Mesothelial cell of epicardium (in vitro differentiated cells): ENCODE measurements at places on chromosomes 2 and 18. TPM values are rescaled to one million over a fixed set of nuclear protein-coding genes. Genes with fewer than 3 reads are reported as not detected.

GRCh38 chr2:148719941-148720436 is 75.4 kb downstream of the EPC2 start:
- peaks cover 45% of the 10 kb centered on the region for H3K4me1 ChIP-seq
- no peak for DNase-seq
- H3K36me3 ChIP-seq: peaks cover 40% of the 10 kb centered on the region
- no peak overlapping the region for H3K27ac ChIP-seq
- H3K27me3 ChIP-seq: no peaks in the 10 kb centered on the region
- no peak overlapping the region for H3K4me3 ChIP-seq

TUBB8B gene
- 0.31 to 0.32 TPM in 2 of 3 replicates, not detected in the other for total RNA-seq

DNA sequence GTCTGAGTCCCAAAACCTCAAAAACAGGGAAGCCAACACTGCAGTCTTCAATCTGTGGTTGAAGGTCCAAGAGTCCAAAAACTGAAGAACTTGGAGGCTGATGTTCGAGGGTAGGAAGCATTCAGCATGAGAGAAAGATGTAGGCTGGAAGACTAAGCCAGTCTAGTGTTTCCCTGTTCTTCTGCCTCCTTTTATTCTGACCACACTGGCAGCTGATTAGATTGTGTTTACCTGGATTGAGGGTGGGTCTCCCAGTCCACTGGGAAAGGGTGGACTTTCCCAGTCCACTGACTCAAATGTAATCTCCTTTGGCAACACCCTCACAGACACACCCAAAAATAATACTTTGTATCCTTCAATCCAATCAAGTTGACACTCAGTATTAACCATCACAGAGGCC is 27.5 kb upstream of the IL1B start:
- no peak overlapping the region for H3K27ac ChIP-seq
- DNase-seq: no peak
- H3K4me3 ChIP-seq: no peak overlapping the region
- peaks cover 2% of the 10 kb centered on the region for H3K27me3 ChIP-seq

GRCh38 chr2:28232295-28232694 is 160.4 kb upstream of the FOSL2 start:
- H3K36me3 ChIP-seq: peaks cover 5% of the 10 kb centered on the region
- H3K27me3 ChIP-seq: no peaks in the 10 kb centered on the region
- no peak overlapping the region for H3K4me3 ChIP-seq
- H3K27ac ChIP-seq: no peak overlapping the region
- no peak for DNase-seq

DNA sequence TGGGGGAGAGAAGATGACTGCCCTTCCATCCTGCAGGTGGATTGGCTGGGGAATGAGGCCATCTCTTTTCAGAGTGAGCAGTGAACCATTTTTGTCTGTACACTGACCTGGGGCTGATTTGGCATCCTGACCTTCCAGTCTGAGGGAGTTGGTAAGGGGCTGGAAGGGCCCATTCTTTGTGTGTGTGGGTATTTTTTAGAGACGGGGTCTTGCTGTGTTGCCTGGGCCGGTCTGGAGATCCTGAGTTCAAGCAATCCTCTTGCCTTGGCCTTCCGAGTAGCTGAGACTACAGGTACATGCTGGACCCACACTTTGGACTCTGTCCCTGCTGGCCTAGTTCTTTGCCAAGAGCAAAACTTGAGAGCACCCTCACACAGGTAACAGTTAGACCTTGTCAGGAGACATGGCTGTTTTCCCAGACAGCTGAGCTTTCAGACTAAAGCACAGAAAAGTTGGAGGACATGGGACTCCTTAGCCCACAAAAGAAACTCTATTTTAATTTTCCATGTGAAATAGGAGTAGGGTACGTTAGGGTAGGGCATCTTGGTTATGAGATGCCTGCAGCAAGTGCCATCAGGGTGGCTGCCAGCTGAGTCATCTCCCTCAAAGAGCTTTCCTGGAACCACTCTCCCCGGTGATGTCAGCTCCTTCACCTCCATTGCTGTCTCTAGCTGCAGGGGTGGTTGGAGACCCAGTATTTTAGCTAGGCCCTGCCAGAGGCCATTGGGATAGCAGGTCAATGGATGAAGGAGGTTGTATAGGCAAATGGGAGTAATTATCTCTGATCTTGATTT is 60.7 kb downstream of the DGKD start:
- DNase-seq: no peak
- H3K36me3 ChIP-seq: peaks cover 24% of the 10 kb centered on the region
- no peak overlapping the region for H3K4me3 ChIP-seq
- no peaks in the 10 kb centered on the region for H3K27me3 ChIP-seq

GRCh38 chr2:39995005-39995737 is 216.1 kb upstream of the THUMPD2 start:
- H3K36me3 ChIP-seq: no peaks in the 10 kb centered on the region
- no peaks in the 10 kb centered on the region for H3K27me3 ChIP-seq
- no peak for DNase-seq

- no peak overlapping the region for H3K27ac ChIP-seq
- H3K36me3 ChIP-seq: no peaks in the 10 kb centered on the region
- peaks cover 2% of the 10 kb centered on the region for H3K4me1 ChIP-seq
These were observed 189.5 kb upstream of the HDAC4 start for GRCh38 chr2:239590276-239590675.

DNA sequence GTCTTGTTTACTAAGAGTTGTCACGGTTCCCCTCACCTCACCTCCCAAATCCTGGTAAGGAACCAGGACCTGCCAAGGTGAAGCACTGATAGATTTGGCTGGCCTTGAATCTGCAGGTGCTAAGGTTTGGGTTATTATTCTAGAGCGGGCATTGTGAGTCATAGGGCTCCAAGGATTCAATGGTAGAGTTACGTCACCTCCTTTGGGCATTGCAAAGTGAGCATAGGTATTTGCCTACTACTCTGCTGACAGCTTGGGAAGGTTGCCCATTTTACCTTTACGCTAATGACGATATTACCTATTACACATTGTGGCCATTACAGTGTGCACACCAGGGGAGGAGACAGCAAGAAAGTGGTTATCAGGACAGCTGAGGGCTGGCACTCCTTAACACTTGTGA is 59.3 kb downstream of the SETBP1 start:
- peaks cover 26% of the 10 kb centered on the region for H3K4me1 ChIP-seq
- no peak for DNase-seq
- H3K27me3 ChIP-seq: no peaks in the 10 kb centered on the region
- H3K36me3 ChIP-seq: peaks cover 13% of the 10 kb centered on the region
- no peak overlapping the region for H3K27ac ChIP-seq

DNA sequence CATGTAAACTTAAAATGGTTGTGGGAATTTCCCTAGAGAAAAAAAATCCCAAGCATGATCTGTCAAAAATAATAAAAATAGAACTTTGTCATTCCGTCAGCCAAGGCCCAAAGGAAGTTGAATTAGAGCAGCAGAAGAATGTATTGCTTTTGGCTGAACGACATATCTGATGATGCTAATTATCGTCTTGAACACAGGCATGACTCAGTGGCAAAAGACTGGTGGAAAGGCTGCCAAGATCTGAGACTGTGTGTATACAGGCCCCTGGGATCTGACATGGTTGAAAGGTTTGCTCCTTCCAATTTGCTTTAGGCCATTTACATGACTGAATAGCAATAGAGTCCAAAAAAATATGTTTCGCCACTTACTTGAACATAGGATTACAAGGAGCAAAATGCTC is 1057.1 kb upstream of the CRIM1 start:
- no peaks in the 10 kb centered on the region for H3K36me3 ChIP-seq
- no peak overlapping the region for H3K4me3 ChIP-seq
- no peak for DNase-seq
- H3K4me1 ChIP-seq: peaks cover 22% of the 10 kb centered on the region
- H3K27ac ChIP-seq: no peak overlapping the region

GRCh38 chr2:112680666-112681101 is 34.9 kb downstream of the SLC20A1 start:
- no peaks in the 10 kb centered on the region for H3K4me1 ChIP-seq
- H3K27me3 ChIP-seq: no peaks in the 10 kb centered on the region
- no peak overlapping the region for H3K27ac ChIP-seq
- H3K4me3 ChIP-seq: no peak overlapping the region
- no peak for DNase-seq
- H3K36me3 ChIP-seq: no peaks in the 10 kb centered on the region

GRCh38 chr2:204090021-204090420 is 153.5 kb downstream of the ICOS start:
- no peak overlapping the region for H3K27ac ChIP-seq
- no peaks in the 10 kb centered on the region for H3K36me3 ChIP-seq
- peaks cover 2% of the 10 kb centered on the region for H3K4me1 ChIP-seq
- no peak overlapping the region for H3K4me3 ChIP-seq
